ENCODE measurements at places on chromosomes 12 and 14. TPM values are rescaled to one million over a fixed set of nuclear protein-coding genes. Genes with fewer than 3 reads are reported as not detected.

Gene GPD1
- 11.3 TPM for total RNA-seq

Gene FZD10
- 0.19 TPM for total RNA-seq

Gene SERPINA1
- not detected for total RNA-seq

Gene GDF3
- not detected for total RNA-seq

Gene BCL2L14
- total RNA-seq, result not detected

Gene PAX9
- not detected for total RNA-seq

Gene BATF
- 0.88 TPM for total RNA-seq

Gene GSG1
- 0.34 TPM for total RNA-seq

Gene FAR2
- 5.6 TPM for total RNA-seq

Gene ADAMTS20
- total RNA-seq, result not detected
